ENCODE measurements at places on chromosomes 2 and 18.

GRCh38 chr18:39215920-39216319, 1650.3 kb upstream of the CELF4 start:
- no peak for DNase-seq

- DNase-seq, result no peak
These were observed 63.5 kb downstream of the EMILIN2 start for GRCh38 chr18:2910261-2910660.

DNA sequence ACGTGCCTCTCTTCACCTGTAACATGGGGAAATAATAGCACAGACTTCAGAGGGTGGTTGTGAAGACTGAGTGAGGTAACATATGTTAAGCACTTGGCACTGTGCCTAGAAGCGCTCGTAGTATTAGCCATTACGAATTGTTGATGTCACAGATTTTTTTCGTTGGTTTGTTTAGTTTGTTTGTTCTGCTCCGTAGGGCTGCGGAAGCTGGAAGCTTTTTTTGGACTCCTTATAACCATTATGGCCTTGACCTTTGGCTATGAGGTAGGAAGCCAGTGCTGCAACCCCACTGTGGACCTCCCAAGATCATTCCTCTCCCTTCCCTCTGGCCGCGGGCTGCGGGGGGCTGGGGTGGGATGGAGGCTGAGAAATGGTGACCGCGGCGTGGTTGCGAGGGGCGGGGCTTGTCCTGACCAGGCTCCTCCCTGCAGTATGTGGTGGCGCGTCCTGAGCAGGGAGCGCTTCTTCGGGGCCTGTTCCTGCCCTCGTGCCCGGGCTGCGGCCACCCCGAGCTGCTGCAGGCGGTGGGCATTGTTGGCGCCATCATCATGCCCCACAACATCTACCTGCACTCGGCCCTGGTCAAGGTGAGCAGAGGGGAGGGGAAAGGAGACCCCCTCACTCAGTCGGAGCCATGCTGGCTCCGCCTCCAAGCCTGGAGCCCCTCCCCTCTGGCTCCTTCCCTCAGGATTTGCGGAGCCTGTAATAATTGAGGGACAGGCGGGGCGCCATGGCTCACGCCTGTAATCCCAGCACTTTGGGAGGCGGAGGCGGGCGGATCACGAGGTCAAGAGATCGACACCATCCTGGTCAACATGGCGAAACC, 5.5 kb downstream of the SLC11A1 start:
- no peak for DNase-seq

- no peak for DNase-seq
These were observed 655.9 kb downstream of the GALR1 start for GRCh38 chr18:77905449-77906055.

GRCh38 chr2:53422979-53423378, 344.6 kb upstream of the CHAC2 start:
- no peak for DNase-seq

DNA sequence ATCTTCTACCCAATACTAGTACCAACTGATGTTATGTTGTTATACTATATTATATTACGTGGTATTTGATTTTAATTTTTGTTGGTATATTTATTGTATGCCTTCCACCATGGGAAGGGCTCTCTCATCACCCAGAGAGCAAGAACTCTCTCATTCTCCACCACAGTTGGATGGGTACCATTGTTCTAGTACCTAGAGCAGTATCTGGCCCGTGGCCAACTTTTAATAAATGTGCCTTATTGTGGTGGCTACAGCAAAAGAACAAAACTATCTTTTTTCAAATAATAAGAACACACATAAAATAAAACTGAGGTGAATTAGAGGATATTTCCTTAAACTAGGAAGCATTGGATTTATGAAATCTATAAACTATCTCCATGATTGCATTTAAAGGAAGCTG, 71.8 kb downstream of the PID1 start:
- no peak for DNase-seq

- DNase-seq, result no peak
These were observed 100.1 kb upstream of the ARL4C start for GRCh38 chr2:234596696-234597575.

DNA sequence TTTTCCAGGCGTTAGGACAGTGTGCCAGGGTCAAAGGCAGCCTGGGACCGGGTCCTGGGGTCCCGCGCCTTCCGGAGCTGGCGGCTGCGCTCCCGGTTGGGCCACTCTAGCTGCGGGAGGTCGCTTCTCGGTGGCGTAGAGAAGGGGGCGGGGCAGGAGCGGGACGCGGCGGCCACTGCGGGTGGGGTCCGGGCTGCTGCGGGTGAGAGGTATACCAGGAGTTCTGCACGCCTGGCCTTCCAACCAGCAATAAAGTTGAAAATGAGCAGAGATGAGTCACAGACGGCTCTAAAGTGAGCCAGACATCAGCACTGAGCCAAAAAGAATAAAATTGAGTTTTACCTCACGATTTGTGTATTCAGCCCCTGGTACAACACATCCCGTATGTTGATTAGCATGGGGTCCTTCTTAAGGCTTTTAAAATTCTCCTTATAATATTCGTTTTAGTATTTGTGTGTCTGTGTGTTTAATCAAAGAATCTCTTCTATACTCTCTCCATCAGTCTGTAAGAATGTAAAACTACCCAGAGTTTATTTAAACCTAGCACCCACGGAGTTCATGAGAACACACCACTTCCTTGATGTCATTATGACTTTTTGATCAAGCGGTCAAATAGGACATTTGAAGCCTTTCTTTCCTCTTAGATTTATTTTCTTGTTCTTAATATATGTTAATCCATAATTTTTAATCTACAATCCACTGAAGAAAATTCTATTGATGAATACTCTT, at the start of gene C1GALT1C1L:
Gene C1GALT1C1L, minus strand, starts transcription at position 108 of the 729 bp plus-strand sequence. Its CDS starts 107 bp downstream, at position 1.
- DNase-seq, result peak; percentile 58

- no peak for DNase-seq
These were observed 9.0 kb downstream of the PMAIP1 start for GRCh38 chr18:59908799-59909198.

GRCh38 chr2:74646201-74646600, 1.9 kb downstream of the M1AP start:
- no peak for DNase-seq

- DNase-seq, result no peak
These were observed 74.7 kb upstream of the TMEM200C start for GRCh38 chr18:5969989-5970403.

- no peak for DNase-seq
These were observed 44.3 kb downstream of the FEZ2 start for GRCh38 chr2:36553683-36554082.

- DNase-seq, result no peak
These were observed 522.2 kb upstream of the CNTNAP5 start for GRCh38 chr2:123502931-123503330.

DNA sequence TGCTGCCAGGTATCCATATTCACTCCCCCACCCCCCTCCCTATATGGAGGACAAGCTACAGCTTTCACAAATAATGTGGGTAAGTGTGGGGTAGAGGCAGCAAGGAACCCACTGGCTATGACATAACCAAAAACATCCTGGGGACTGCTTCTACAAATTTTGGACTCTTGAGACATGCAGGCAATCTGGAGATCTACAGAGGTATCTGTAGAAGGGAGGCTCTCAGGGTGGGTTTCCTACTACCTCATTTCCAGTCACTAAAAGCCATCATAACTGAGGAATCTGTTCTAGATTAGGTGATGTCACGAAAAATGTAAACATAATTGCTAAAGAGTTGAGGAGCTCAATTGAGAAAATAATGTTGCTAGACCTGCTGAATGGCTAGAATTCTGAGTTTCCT, 46.8 kb upstream of the WIPF1 start:
- no peak for DNase-seq

GRCh38 chr2:678964-679363, 1.8 kb upstream of the TMEM18 start:
- no peak for DNase-seq

DNA sequence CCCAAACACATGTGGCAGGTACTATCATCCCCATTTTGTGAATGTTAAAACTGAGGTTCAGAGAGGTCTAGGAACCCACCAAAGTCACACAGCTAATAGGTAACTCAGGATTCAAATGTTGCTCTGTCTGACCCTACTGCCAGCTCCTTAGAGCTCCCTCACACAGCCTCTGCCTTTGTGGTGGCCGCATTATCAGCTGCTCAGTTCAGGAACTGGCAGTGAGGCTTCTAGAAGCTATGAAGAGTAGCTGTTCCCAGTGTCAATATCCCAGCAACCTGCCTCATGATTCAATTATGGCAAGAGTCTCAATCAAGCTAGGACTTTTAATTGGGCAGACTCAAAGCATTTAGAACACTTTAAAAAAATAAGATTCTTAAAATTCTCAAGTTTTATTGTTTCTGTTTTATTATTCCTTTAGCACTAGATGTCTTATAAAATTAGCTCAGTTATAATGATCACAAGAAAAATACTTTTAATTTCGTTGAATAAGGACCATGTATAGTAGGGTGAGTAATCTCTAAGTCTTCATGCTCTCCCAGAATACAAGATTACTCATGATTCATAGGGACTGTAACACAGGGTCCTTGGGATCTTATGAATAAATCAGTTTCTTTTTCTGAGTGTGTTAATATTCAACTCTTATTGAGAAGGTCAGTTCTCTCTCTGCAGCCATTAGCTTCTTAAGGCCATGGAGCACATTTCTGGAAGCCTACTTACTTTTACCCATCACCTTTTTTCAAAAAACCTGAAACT, 342.7 kb downstream of the RND3 start:
- DNase-seq, result no peak

- DNase-seq, result no peak
These were observed 856.4 kb downstream of the RNF144A start for GRCh38 chr2:7773362-7774360.

DNA sequence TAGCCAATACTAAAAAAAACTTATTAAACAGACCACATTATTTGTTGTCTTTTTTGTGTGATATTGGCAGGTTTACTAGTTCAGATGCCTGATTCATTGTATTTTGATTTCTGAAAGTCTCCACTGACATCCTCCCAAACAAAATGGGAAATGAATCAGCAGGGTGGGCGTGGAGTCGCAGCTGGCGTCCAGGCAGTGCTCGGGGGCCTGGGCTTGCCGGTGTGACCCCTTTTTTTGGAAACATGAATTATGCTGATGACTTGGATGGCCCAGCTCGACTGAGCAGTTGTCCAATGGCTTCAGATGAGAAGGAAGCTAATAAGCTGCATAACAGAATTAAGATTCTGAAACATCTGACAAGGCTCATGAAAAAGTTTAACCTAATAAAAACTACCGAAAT, 1.7 kb upstream of the KCNG2 start:
- no peak for DNase-seq

- no peak for DNase-seq
These were observed 11.8 kb downstream of the IWS1 start for GRCh38 chr2:127514485-127514884.
